CD4-positive, alpha-beta T cell (primary cell): ENCODE measurements at places on chromosomes 5 and 9.
A peak's percentile ranks its signal among the peaks of the same experiment; 100 is the strongest.

GRCh38 chr5:81326554-81326953 lies 25.2 kb downstream of the ZCCHC9 start:
- no peak for DNase-seq

DNA sequence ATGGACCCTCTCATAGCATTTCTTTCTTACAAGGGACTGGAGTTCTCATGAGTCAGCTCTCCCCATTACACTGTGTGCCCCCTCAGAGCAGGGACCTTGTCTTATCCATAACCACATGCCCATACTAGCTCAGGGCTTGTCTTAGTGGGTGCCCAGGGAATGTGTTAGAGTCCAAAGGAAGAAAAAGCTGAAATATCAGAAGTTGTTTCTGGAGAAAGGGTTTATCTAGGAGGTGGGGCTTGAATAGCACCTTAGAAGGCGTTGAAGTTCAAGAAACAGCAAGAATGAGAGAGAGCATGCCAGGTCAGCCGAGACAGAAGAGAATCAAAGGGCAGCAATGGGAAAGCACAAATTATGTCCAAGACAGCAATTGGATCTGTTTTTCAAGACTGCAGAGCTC lies 109.4 kb downstream of the TTLL11 start:
- DNase-seq = no peak

DNA sequence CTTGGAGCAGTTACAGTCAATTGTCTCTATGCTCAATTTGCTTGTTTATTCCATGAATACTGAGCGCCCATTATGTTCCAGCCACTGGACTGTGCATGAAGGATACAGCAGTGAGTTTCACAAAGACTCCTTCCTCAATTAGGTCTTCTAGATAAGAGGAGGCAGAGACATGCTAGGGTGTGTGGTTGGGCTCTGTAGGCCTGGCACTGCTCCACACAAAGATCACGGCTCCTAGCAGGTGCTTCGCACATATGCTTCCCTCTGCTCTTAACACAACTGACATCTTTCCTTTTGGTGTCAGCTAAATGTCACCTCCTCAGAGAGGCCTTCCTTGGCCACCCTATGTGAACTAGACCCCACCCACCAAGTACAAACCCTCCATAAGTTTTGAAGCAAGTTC lies 10.9 kb downstream of the IL12B start:
- DNase-seq = no peak

DNA sequence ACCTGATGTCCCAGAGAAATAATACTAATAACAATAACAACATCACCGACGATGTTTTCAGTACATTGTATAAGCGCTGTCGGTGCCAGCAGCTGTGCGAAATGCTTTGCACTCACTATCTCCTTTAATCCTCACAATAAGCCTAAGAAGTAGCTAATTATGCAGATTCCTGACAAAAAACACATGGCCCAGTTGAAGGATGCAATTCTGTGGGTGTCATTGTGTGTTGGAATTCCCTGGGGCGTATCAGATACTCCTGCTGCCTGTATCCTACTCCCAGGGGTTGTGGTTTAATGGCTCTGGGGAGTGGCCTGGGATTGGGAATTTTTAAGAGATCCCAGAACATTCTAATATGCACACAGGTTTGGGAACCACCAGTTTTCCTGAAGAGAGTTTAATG lies 154.0 kb downstream of the RGS3 start:
- no peak for DNase-seq

- peak; percentile 73 for DNase-seq
These were observed 2.7 kb downstream of the GCNT4 start for GRCh38 chr5:75049456-75050351.

DNA sequence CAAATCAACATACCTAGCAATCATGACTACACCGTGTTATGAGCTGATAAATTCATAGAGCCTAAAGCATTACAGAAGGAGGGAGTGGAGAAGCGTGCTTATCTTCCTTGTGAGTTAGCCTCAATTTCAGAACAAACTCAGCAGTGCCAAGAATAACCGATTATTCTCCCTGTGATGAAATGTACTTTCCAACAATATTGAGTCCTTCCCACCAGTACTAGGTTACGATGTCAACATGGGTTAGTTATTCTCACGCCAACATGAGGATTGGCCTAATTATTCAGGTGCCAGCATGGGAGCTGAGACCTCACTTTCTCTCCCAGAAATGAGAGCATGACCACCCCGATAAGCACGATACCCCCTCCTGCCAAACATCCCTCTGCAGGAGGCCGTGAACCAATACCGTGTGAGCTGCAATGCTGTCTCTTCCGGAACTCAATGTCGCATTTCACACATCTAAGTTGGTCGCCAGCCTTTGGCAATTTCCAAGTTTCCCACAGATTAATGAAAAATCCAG lies 193.7 kb downstream of the ENC1 start:
- no peak for DNase-seq

GRCh38 chr9:137762414-137763061 lies 115.0 kb upstream of the CACNA1B start:
- DNase-seq = no peak

DNA sequence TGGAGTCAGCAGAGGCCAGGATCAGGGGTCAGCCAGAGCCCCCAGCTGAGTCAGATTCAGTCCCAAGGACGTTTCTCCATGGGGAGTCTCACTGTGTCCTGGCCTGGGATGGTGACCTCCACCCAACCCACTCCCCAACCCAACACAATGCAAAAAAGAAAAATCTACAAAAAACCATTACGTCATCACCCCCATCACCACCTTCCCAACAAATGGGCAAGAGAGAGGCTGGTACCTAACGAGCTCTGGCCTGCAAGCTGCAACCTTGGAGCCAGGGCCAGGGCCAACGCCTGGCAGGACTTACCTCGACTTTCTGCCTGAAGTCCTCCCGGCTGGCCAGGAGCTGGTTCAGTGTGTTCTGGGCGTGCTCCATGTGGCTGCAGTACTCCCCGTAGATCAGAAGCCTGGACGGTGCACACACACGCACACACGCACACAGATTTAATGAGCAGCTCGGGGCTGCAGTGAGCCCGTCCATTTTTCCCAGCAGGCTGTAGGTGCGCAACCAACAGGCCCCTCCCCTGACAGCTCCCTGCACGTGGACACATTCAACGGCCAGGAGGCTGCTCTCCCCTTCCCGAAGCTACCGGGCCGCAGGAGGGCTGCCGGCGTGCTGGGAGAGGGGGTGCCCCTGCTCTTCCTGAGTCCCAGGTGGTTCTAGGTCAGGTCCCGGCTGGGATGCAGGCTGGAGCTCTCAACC lies 59.4 kb upstream of the SARDH start:
- DNase-seq = no peak

DNA sequence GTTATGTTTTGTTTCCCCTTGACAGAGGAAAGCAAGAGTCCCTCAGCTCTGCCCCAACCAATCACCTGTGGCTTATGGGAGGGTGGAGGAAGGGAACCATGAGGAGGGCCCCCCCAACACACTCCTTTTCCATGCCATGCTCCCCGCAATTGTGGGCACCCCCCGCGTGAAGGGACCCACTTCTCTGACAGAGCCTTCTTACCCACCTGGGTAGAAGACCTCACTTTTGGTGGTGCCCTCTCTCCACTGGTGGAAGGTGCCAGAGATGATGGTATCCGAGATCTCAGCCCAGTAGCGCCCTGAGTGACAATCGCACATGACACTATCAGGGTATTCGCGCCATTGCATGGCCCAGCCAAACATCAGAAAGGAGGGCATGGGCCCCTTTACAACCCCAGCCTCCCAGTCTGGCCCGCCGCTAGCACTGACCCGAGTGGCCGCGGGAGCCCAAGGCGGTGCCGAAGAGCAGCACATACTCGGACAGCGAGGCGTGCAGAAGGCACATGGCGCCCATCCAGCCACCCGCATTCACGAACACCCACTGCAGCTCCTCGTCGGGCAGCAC lies 714 bp downstream of the SIGMAR1 start:
- DNase-seq = no peak

GRCh38 chr9:87157366-87158031 lies 210.2 kb upstream of the GAS1 start:
- no peak for DNase-seq
